ENCODE measurements at places on chromosomes 11 and 22.

DNA sequence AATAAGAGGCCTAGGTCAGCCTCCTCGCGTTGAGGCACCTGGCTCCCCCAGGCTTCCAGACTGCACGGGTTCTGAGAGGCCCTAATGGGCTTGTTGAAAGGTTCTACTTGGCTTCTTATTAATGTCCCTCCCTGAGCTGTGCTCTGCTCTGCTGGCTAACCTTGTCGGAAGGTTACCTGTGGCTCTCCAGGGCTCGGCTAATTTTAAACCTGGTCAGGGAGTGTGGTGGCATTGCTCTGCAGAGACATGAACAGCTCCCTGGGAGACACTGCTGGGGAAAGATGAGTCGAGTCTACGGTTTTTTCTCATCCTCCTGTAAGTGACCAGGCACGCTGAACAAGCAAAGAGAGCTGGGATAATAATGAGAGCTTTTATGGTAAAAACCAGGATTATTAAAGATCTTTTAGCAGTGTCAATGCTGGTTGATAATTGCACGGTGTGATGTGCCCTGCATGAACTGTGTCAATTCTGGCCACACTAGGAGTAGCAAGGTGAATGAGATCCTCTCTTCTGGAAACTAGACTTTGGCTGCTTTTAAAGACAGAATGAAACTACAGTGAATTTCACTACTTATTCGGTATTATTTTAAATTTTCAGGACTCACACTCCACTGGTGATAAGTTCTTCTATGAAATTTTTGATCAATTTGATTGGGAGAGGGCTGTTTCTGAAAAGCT is 70.7 kb downstream of the TEAD1 start:
- DNase-seq: no peak

DNA sequence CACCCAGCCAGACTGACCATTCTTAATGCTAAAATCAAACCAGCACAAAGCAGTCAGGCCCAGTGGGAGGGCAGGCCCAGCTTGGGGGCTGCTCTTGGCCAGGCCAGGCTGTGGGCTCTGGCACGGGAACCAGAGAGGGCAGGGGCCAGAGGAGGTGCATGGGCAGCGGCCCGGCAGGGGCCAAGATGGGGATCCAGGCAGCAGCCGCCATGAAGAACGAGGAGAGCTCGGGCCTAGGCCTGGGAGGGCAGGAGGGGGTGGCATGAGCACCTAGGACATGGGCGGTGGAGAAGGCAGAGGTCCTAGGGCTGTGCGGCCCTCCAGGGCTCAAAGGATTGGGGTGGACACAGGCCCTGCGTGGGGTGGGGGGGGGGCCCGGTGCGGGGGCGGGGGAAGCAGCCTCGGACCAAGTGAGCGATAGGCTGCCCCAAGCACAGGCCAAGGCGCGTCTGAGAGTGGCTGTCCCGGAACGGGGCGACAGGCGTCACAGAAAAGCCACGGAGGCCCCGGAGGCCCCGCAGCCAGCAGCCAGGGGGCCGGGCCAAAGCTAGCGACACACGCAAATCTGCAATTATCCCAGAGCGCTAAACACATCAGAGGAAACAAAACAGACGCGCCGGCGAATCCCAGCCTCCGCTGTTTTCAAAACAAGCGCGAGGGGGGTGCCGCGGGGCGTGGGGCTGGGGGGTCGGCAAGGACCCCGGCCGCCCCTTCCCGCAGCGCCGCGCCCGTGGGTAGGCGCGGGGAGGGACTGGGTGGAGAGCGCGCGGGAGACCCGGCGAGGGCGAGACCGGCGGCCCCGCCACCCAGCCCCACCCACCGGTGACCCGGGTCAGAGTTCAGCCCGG is 8.3 kb downstream of the PLXNB2 start:
- no peak for DNase-seq

DNA sequence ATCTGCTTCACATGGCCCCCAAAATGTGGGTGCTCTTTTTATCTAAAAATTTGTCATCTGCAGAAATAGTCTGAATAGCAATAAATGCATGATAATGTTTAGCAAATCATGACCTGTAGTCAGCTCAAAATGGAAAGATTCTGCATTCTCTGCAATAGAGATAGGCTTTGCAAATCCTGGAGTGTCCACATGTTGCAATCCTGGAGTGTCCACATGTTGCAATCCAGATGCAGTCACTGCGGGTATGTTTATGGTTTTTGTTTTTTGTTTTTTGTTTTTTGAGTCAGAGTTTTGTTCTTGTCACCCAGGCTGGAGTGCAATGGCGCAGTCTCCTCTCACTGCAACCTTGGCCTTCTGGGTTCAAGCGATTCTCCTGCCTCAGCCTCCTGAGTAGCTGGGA is 20.2 kb upstream of the LRRC32 start:
- DNase-seq: no peak

DNA sequence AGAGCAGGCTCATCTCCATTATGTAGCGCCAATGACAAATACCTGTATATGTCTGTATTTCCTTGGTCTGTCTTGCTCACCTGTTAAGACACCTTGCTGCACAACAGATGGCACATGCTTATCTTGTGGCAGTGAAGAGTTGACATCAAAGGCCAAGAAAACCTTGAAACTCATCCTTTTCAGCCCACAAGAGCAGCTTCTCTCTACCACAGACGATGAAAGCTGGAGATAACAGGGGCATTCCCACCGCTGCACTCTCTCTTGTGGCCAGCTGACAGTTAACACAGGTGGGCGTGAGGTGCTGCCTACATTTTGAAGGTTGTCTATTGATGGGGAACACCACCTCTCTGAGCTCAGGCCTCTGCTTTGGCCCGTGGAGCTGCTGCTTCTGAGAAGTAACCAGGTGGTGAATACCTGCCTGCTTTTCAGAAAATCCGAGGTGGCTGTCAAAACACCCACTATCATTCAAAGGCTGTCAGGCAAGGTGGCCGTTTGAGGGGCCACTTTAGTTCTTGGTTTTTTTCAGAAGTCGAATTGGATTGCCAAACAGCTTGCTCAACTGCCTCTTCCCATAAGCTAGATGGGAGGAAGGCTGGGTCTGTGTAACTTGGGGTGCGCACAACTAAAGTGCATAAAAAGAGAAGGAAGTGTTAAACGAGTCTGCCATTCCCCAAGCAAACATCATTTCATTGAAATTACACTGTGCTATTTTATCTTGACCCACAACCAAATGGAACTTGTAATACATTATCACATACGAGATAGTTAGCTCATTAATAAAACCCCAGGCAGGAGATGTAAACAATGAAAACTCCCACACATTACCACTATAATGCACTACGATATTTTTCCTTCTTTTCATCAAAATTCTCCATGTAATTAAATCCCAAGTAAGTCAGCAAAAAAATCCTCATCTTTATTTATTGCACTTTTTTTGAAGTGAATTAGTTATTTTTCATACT is 87.1 kb upstream of the RAG2 start:
- DNase-seq: no peak

DNA sequence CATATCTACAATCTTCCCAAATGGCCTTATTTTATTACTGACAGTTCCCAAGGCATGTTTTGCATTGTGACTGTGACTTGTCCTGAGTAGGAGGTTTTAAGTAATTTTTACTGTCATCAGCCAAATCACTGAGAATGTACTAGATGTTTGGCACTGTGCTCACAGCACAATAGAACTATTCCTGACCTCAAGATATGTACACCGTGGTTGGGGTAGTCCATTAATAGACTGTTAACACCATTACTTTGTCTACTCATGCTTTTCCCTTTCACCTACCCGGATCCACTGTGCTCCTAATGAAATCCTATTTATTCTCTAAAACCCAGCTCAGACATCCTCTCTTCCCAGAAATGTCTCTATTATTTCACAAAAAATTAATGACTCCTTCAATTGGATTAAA is 168.7 kb upstream of the TENM4 start:
- no peak for DNase-seq

DNA sequence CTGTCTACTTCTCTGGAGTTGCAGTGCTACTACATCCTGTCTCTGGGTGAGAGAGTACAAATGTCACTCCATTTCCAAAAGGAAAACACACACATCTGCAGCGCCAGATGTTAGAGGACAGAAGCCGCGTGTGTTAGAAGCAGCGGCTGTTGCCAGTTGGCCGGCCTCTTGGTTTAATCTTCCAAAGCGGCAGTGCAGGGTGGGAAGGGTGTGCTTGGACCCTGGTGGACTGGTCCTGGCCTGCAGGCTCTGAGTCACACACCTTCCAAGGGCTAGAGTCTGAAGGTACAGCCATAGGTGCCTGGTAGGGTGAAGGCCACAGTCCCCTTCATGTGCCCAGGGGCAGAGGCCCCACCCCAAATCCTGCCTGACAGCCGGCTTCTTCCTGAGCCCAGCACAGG is 99.8 kb downstream of the CTTN start:
- no peak for DNase-seq

DNA sequence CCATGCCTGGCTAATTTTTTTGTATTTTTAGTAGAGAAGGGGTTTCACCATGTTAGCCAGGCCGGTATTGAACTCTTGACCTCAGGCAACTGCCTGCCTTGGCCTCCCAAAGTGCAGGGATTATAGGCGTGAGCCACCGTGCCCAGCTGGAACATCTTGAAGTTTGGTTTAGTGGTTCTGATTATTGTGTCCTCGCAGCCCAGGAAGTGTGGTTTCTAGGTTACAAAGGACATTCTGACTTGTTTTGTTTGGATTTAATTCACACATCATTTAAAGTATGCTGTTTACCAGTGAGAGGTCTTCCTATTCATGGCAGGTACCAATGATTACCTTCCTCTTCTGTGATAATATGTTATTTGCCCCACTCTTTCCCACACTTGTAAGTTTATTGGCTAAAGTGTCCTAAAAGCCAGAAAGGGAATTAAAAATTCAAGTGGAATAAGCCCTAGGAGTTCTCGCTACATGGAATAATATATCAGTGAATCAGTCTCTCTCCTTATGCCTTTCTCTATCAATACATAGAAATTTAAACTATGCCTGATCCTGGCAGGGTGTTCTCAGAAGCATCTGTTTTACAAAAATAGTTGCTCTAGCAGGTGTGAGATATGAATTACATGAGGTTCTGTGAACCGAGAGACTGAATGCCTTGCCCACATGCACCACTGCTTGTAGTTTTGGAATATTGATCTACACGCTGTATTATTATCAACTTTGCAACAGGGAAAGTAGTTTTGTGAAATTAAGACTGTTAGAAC is 263.1 kb downstream of the DDX10 start:
- no peak for DNase-seq

GRCh38 chr11:113286509-113287497 is 27.6 kb upstream of the TTC12 start:
- DNase-seq: no peak

DNA sequence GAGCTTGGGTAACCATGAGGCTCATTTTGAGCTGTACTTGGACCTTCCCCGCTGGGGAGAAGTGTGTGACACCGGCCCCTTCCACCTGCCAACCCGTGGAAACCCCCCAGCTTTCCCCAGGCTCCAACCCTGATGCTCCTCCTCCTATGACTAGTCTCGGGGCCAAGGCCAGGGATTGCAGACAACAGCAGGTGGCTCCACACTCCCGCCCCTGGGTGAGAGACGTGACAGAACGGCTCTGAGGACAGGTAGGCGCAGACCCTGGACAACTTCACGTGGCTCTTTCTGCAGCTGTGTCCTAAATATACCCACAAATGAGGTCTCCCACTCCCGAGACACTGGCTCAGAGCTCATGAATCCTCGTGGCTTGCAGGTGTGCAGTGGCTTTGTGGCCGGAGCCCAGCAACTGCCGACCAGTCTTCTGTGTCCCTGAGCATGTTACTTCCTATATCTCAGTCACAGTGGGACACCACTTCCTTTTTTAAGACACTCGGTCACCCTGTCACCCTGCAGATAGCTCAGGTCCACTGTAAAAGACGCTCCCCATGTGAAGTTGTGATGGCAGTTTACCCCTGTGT is 55.2 kb downstream of the NECTIN1 start:
- no peak for DNase-seq

DNA sequence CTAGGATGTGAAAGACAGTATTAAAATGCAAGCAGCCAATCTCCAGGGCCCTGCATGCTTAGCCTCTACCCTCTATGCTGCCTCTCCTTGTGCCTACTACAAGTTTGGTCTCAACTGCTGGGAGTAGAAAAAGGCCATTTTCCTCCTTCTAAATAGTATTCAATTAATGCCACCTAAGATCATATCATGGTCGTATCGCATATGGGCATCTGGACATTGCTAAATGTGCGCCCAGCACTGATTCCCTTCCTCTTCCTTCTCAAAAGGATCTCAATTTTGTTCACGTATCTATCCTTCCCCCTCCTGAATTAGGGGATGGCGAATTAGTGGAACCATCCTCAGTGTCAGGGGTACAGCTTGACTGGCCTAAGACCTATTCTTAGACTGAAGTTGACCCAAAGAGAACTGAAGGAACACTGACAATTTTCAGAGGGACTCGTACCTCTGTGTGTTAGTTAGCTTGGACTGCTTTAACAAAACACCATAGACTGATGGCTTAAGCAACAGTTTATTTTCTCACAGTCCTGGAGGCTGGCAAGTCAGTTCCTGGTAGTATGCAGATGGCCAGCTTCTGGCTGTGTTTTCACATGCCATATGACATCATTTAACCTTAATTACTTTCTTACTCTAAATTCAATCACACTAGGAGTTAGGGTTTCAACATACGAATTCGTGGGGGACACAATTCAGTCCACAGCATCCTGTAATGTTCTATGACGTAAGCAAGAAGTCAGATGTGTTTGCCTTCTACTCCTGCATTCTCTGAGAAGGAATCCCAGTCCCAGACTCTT is 8.5 kb upstream of the NUP50 start:
- no peak for DNase-seq

GRCh38 chr11:64305691-64306562 is 603 bp downstream of the ESRRA start:
- peak; percentile 39 for DNase-seq

- no peak for DNase-seq
These were observed 167.8 kb upstream of the NARS2 start for GRCh38 chr11:78742430-78742829.

DNA sequence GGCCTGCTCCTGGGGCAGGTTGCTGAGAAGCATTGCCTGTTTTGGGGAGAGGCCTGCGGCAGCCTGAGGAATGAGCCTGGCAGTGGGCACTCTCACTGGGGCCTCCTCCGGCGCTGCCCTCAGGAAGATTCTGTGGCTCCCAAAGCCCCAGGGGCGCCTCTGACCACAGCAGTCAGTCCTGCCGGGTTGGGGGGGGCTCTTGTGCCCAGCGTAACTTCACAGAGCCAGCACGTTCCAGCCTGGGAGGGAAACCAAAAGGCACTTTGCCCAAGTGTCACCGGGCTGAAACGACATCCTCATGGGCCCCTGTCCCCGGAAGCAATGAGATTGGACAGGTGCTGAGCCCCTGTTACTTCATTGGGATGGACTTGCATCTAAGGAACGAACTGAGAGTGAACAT is 4.3 kb upstream of the LRP5 start:
- no peak for DNase-seq

DNA sequence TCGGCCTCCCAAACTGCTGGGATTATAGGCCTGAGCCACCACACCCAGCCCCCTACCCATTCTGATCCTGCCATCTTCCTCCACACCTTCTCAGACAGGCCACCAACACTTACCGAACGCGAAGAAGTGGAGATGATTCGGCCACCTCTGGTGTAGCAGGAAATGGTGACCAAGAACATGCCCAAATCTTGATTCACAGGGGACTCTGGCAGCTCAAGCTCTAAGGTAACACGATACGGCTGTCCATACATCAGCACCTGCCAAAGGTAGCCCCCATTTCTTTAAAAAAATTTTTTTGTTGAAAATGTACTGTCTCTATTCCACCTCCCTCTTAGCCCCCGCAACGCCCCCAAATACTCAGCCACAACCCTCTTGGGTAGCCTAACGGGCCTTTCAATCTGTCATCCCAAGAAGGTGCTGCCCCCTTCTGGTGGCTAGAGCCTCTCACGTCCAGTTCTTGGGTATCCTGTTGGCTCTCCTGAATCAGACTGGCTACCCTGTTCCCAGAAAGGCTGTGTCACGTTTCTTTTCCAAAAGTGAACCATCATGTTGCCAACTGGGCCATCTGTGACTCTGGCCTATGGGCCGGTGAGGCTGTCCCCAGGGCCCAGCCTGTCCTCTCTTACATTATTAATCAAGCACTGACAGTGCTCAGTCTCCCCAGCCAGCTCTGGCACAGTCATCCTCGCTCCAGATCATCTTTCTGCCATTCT is 5.3 kb upstream of the LRRN4CL start:
- DNase-seq: peak; percentile 72
